ENCODE measurements at places on chromosomes 5 and 9. TPM values are rescaled to one million over a fixed set of nuclear protein-coding genes. Genes with fewer than 3 reads are reported as not detected.

DNA sequence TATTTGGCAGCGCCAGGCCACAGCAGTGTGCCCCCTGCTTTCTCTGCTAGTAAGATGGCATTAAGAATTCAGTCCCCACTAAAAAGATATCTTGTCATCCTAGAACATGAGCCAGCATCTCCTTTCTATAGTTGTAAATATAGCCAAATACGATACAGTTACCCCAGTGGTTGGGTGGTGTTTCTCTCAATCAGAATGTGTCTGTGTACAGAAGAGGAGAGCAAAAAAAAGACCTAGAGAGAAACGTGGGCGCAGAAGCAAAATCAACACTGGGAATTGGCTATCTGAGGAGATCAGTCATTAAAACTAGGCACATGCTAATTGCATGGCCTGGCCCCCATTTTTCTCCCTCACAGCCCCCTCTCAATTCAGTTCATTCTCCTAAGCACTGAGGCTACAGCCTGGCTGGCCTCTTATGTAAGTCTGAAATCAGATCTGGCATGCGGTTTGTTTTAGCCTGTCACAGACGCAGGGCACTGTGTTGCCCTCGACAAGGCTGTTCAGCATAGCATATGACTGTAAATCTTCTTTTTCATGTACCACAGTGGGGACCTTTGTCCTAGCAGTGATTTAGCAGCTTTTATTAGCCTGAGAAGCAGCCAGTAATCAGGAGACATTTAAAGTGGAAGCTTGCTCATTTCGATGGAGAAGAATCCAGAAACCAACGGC, 57.8 kb downstream of the RORB start:
- no peak overlapping the region for H3K4me3 ChIP-seq
- H3K36me3 ChIP-seq: no peaks in the 10 kb centered on the region
- peaks cover 9% of the 10 kb centered on the region for H3K27me3 ChIP-seq
- no peak for DNase-seq
- H3K4me1 ChIP-seq: peaks cover 4% of the 10 kb centered on the region

GRCh38 chr5:69238760-69239251, 4.1 kb downstream of the CDK7 start:
- DNase-seq: no peak
- H3K27me3 ChIP-seq: no peaks in the 10 kb centered on the region
- peaks cover 64% of the 10 kb centered on the region for H3K4me1 ChIP-seq
- no peak overlapping the region for H3K4me3 ChIP-seq
- H3K27ac ChIP-seq: no peak overlapping the region
- H3K36me3 ChIP-seq: peaks cover 33% of the 10 kb centered on the region

DNA sequence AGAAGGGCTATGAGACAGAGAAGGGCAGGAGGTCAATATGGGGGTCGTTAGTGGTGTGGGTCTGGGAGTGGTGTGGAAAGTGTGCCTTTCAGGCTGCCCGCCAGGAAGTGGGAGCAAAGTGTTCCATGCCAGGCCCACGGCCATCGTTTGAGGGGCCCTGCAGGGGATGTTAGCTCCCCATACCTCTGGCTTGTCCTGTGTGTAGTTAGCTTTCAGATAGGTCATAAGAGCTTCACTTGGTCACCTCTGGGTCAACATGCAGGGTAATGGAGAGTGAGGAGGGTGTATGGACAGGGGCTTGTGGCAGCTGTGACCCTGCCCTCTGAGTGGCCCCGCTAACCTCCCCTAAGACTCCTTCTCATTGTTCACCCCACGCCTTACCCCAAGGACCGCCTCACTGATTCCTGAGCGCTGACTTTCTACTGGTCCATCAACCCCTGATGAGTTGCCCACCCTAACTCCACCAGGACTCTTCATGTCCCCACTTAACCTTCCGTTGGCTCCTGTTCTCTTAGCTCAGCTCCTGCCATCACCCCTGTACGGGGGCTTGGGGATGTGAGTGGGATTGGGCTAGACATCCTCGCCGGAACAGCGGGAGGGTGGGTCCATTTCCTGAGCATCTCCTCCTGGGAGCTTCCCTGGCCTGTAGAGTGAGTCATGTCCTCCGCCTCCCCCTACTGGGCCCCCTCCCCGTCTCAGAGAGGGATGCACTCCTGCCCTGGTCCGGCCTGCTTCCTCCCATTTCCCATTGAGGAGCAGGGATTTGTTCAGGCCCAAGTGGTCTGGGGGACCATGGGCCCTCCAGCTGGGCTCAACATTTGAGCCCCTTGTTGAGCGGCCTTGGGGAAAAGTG, 125.7 kb downstream of the FGF18 start:
- no peak overlapping the region for H3K4me3 ChIP-seq
- H3K36me3 ChIP-seq: no peaks in the 10 kb centered on the region
- H3K4me1 ChIP-seq: no peaks in the 10 kb centered on the region
- no peak for DNase-seq
- H3K27me3 ChIP-seq: peaks cover 30% of the 10 kb centered on the region

- H3K27ac ChIP-seq: no peak overlapping the region
- H3K36me3 ChIP-seq: no peaks in the 10 kb centered on the region
- no peaks in the 10 kb centered on the region for H3K27me3 ChIP-seq
- no peak for DNase-seq
Observed at GRCh38 chr5:167565189-167565954, 726.1 kb upstream of the WWC1 start.

DNA sequence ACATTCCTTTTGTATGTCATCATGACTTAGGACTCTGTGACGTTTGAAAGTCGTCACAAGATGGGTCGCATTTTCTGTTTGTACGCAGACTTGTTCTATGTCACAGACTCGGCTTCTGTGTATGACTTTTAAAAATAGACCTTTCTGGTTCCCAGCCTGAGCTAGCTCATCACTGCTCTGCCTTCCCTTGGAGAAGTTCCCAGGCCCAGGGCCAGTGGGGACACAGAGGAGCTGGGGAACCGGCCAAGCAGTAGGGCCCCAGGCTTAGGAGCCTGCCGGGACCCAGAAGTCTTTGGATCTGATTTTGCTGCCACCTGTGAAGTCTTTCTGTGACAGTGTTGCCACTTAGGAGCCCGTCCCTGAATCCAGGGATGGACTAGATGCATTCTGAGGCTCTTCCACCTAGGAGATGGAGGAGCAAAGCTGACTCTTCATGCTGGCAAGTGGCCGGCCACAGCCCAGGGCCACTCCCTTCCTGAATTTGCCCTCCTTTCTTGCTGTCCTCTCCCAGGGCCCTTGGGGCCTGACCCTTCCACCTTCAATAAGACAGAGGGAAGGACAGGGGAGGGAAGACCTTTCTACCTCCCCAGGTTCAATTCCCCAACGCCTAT, 18.1 kb upstream of the UBE2QL1 start:
- peaks cover 30% of the 10 kb centered on the region for H3K27me3 ChIP-seq
- no peak overlapping the region for H3K27ac ChIP-seq
- no peak for DNase-seq
- H3K4me1 ChIP-seq: no peaks in the 10 kb centered on the region
- no peaks in the 10 kb centered on the region for H3K36me3 ChIP-seq

- H3K27me3 ChIP-seq: peaks cover 5% of the 10 kb centered on the region
- no peaks in the 10 kb centered on the region for H3K4me1 ChIP-seq
- H3K36me3 ChIP-seq: no peaks in the 10 kb centered on the region
- H3K4me3 ChIP-seq: no peak overlapping the region
- no peak overlapping the region for H3K27ac ChIP-seq
Observed at GRCh38 chr9:111027798-111028197, 10.5 kb downstream of the LPAR1 start.

DNA sequence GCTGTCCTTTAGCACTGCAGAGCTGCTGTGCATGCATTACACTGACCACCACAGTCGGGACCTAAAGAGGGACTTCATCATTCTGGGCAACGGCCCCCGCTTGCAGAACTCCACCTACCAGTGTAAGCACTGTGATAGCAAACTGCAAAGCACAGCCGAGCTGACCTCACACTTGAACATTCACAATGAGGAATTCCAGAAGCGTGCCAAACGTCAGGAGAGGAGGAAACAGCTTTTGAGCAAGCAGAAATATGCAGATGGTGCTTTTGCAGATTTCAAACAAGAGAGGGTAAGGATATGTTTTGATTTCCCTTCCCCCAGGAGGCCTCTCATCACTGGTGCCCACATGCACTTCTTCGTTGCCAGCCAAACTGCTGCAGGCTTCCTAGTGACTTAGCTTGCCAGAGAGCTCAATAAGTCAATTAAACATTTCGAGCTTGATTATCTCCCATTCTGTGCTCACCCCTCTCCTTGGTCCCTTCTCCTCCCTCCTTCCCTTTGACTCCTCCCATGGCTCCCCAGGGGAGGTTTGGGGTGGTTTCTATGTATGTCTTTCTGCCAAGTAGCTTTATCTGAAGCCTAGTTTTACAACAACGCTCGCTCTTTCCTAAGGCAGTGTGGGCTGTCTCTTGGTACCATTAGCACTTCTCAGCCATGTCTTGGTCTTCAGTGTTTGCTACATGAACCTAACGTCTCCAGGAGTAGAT, 66.7 kb downstream of the ZNF462 start:
- H3K4me3 ChIP-seq: no peak overlapping the region
- H3K36me3 ChIP-seq: peaks cover 2% of the 10 kb centered on the region
- peaks cover 5% of the 10 kb centered on the region for H3K27me3 ChIP-seq
- no peaks in the 10 kb centered on the region for H3K4me1 ChIP-seq

DNA sequence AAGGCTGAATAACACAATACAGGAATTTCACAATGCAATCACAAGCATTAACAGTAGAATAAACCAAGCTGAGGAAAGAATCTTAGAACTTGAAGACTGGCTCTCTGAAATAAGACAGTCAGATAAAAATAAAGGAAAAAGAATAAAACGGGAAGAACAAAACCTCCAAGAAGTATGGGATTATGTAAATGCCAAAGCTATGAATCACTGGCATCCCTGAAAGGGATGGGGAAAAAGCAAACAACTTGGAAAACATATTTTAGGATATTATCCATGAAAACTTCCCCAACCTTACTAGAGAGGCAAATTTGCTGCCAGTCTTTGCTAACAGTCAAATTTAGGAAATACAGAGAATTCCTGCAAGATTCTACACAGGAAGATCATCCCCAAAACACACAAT, 157.9 kb downstream of the ALDH1A1 start:
- H3K27ac ChIP-seq: no peak overlapping the region
- H3K27me3 ChIP-seq: peaks cover 7% of the 10 kb centered on the region
- H3K4me1 ChIP-seq: no peaks in the 10 kb centered on the region
- no peaks in the 10 kb centered on the region for H3K36me3 ChIP-seq
- no peak for DNase-seq

DNA sequence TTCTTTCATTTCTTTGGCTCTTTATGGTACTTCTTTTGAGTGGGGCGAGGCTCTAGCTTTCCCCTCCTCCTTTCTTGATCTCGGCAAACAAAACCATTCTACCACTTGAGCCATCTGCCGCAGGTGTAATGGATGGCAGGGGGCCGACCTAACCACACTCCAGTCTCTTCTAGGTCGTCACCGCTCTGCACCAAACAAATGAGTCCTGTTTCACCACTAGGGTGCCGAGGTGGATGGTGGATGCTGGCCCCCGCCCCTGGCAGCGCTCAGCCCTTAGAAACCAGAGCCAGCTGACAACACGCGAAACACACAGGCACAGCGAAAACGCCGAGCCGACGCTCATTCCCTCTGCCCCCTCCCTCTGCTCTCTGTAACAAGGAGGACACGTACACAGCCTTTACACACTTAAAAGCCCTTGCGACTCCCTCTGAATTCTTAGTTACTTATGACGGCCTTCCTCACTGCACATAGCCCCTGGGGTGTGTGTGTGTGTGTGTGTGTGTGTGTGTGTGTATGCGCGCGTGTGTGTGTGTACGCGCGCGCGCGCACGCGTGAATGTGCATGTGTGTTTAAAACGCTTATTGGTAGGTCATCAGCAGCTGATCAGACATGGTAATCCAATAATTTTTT, 199.4 kb downstream of the MEF2C start:
- no peak overlapping the region for H3K27ac ChIP-seq
- peaks cover 14% of the 10 kb centered on the region for H3K4me1 ChIP-seq
- peaks cover 10% of the 10 kb centered on the region for H3K36me3 ChIP-seq
- peak overlapping the region; percentile 46 for H3K4me3 ChIP-seq

GRCh38 chr9:87596862-87597261, 99.2 kb downstream of the DAPK1 start:
- no peak overlapping the region for H3K27ac ChIP-seq
- no peaks in the 10 kb centered on the region for H3K36me3 ChIP-seq
- peaks cover 7% of the 10 kb centered on the region for H3K27me3 ChIP-seq
- no peak overlapping the region for H3K4me3 ChIP-seq
- H3K4me1 ChIP-seq: peaks cover 5% of the 10 kb centered on the region

GRCh38 chr5:120098902-120099535, 365.1 kb upstream of the PRR16 start:
- H3K36me3 ChIP-seq: no peaks in the 10 kb centered on the region
- no peaks in the 10 kb centered on the region for H3K27me3 ChIP-seq
- DNase-seq: no peak
- H3K27ac ChIP-seq: no peak overlapping the region
- H3K4me3 ChIP-seq: no peak overlapping the region

DNA sequence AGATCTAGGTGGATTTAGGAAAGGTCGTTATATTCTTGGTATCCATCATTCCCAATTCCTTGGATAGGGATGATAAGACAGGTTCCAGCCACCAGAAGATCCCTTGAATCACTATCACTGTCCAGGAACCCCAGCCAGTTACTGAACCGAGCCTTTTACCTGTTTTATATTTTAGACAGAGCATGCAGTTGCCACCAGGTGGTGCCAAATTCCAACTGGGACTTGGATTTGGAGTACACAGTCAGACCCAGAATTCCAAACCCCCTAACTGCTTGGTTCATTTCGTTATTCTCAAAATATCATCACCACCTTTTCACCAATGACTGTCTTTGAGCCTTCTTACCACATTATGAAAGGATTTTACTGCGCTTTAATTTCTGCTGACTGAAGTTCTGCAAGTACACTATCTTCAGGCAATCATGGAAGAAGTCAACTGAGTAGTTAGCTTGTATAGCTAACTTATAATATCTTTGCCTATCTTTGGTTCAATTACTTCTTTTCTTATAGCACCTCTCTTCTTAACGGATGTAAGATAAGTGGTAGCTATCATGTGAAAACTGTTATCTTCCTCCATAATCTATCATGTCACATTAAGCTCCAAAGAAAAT, 191.8 kb downstream of the PRR16 start:
- H3K4me3 ChIP-seq: no peak overlapping the region
- H3K4me1 ChIP-seq: no peaks in the 10 kb centered on the region
- H3K27ac ChIP-seq: no peak overlapping the region
- no peaks in the 10 kb centered on the region for H3K27me3 ChIP-seq
- DNase-seq: no peak

GRCh38 chr5:141760193-141760592, 78.2 kb upstream of the ARAP3 start:
- no peak overlapping the region for H3K4me3 ChIP-seq
- H3K4me1 ChIP-seq: peaks cover 7% of the 10 kb centered on the region
- DNase-seq: no peak
- peaks cover 57% of the 10 kb centered on the region for H3K27me3 ChIP-seq
- no peaks in the 10 kb centered on the region for H3K36me3 ChIP-seq

DNA sequence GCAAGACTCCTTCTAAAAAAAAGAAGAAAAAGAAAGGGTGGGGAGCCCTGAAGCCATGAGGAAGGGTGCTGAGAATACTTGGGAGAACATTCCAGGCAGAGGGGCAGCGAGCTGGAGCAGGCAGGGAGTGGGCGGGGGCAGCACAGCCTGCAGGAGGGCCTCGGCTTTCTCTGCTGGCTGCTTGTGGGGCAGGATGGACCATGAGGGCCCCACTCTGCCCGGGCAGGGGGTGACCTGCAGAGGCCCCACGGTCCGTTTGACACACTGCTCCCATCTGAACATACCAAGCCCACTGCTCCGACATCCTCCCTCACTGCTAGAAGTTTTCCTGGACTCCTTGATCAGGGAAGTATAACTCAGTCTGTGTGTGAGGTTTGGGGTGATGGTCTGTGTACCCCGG, 11.7 kb upstream of the NUP214 start:
- H3K27me3 ChIP-seq: peaks cover 10% of the 10 kb centered on the region
- no peak overlapping the region for H3K27ac ChIP-seq

RNF180 gene
- not detected for total RNA-seq

LECT2 gene
- not detected for total RNA-seq

ADGRD2 gene
- total RNA-seq: not detected

FOXD4L5 gene
- total RNA-seq: 0.25 TPM

PTPRD gene
- total RNA-seq: 0.44 TPM

SLC12A7 gene
- total RNA-seq: 14.8 TPM
